ENCODE measurements at places on chromosomes 2 and 18.

DNA sequence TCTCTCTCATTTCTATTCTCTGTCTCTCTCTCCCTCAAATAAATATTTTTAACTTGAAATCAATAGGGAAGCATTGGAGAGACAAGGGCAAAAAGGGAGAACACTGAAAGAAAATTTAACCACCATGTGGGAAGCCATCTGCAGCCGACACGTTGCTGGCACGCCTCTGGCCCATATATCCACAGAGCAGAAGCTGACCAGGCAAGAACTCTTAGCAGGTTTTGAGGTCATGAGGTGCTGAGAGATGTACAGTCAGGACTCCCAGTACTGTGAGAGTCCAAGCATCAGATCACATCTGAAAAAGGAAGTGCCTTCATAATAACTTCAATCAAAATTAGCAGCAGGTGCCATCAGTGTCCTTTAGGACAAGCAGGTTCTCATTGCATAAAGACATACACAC is 156.6 kb downstream of the AKAIN1 start:
- no peaks in the 10 kb centered on the region for H3K36me3 ChIP-seq
- H3K27ac ChIP-seq = no peak overlapping the region
- no peak for DNase-seq
- H3K4me1 ChIP-seq = no peaks in the 10 kb centered on the region
- H3K27me3 ChIP-seq = no peaks in the 10 kb centered on the region
- no peak overlapping the region for H3K4me3 ChIP-seq

DNA sequence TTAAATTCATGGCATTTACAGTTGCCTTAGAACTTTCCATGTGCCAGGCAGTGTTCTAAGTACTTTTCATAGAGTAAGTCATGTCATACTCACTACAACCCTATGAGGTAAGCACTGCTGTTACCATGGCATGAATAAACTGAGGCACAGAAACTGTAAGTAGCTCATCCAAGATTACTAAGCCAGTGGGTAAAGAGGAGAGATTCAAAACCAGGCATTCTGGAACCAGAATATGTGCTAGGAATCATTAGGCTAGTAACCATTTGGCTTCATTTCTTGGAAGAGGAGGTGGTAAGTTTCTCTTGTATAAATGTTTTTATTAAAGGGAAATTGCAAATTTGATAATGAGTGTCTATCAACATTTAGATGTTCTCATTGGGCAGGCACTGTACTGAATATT is 35.1 kb downstream of the SOX11 start:
- H3K27ac ChIP-seq = no peak overlapping the region
- H3K4me3 ChIP-seq = no peak overlapping the region
- H3K36me3 ChIP-seq = no peaks in the 10 kb centered on the region
- DNase-seq = no peak

- no peak for DNase-seq
- H3K4me1 ChIP-seq = no peaks in the 10 kb centered on the region
- H3K27ac ChIP-seq = no peak overlapping the region
- H3K27me3 ChIP-seq = no peaks in the 10 kb centered on the region
- H3K4me3 ChIP-seq = no peak overlapping the region
Measured at GRCh38 chr2:190722061-190722759, 73.3 kb downstream of the NAB1 start.

DNA sequence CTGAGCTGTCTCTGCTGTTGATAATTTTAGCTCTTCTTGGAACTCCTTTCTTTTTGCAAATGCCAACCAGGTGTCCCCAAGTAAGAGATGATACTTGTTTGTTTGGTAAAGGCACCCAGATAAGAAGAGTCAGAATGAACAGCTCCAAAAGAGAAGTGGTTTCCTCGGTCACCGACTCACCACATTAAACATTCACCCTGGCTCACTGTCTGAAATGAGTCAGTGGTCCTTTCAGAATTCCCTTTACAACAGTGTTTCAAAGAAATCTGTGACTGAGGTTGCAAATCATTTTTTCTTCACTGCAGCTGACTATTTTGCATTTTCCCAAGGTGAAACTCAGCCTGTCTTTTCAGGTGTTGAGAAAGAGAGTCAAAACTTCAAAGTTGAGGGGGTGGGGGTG is 16.2 kb upstream of the CXCR4 start:
- no peak overlapping the region for H3K27ac ChIP-seq
- no peak overlapping the region for H3K4me3 ChIP-seq
- no peaks in the 10 kb centered on the region for H3K36me3 ChIP-seq
- DNase-seq = no peak

GRCh38 chr2:216534809-216535208 is 36.2 kb downstream of the RPL37A start:
- DNase-seq = no peak
- H3K4me1 ChIP-seq = peaks cover 2% of the 10 kb centered on the region
- H3K36me3 ChIP-seq = no peaks in the 10 kb centered on the region
- no peak overlapping the region for H3K4me3 ChIP-seq

DNA sequence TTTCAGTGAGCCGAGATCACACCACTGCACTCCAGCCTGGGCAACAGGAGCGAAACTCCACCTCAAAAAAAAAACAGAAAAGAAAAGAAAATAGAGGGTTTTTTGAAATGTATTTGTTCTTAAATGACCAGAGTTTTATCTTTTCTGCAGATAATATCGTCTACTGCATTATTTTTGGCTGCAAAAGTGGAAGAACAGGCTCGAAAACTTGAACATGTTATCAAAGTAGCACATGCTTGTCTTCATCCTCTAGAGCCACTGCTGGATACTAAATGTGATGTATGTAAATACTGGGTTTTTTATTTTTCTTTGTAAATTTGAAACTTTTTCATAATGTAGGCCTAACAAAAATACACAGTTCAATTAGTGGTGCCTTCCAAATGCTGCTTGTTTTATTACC is 18.1 kb downstream of the CCNT2 start:
- no peak overlapping the region for H3K27ac ChIP-seq
- no peaks in the 10 kb centered on the region for H3K4me1 ChIP-seq

DNA sequence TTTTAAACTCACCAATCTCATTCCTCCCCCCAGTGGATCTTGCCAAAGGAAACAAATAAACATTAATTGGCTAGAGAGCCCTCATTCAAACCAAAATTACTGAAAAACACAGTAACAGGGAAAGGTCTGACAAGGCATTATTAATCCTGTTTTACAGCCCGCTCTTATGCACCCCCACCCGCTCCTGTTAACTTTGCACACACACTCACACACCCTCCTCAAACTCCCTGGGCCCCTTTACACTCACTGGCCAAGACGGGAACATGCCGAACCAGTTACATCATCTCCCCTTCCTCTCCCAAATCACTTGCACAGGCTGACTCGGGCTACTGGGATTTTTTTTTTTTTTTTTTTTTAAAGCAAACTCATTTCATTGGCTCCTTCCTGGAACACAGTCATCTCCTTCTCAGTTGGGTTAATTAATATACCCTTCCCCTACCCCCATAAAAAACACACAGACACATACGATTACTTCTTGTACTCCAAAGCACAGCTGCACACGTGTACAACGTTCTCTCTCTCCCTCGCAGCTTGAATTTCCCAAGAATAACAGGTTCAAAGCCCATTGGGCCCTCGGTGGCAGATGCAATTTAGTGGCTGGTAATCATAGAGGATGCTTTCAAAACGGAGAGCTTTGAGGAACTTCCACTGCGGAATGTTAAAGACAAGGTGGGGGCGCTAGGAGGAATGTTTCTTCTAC is 31.8 kb downstream of the KLF7 start:
- H3K36me3 ChIP-seq = no peaks in the 10 kb centered on the region
- no peak overlapping the region for H3K27ac ChIP-seq
- H3K4me1 ChIP-seq = peaks cover 9% of the 10 kb centered on the region
- H3K4me3 ChIP-seq = no peak overlapping the region
- H3K27me3 ChIP-seq = no peaks in the 10 kb centered on the region

DNA sequence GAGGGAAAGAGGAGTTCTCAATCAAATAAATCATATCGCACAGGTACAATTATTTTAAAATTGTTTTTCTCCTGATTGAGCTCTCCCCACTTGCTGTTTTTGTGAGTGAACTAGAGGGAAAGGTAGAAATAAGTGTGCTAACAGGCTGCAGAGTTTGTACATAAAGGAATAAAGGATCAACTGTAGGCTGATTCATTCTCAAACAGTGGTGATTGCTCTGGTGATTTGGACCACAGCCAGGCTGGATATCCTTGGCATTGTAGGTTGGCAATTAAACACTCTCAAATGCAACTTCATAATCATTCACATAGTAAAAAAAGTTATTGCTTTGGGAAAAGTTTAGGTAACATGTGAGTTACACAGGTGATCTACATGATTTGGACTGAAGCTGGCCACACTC is 29.8 kb downstream of the LRP1B start:
- no peak for DNase-seq
- no peaks in the 10 kb centered on the region for H3K27me3 ChIP-seq
- no peak overlapping the region for H3K27ac ChIP-seq
- H3K36me3 ChIP-seq = no peaks in the 10 kb centered on the region
- no peak overlapping the region for H3K4me3 ChIP-seq
- H3K4me1 ChIP-seq = no peaks in the 10 kb centered on the region
